Stimulated activated CD4-positive, alpha-beta T cell treated with anti-CD3 and anti-CD28 coated beads, Interleukin-1b, Interleukin-23, amount 100 ng/mL, for 48 hours (primary cell): ENCODE measurements at places on chromosomes 12 and 14.
A peak's percentile ranks its signal among the peaks of the same experiment; 100 is the strongest.

DNA sequence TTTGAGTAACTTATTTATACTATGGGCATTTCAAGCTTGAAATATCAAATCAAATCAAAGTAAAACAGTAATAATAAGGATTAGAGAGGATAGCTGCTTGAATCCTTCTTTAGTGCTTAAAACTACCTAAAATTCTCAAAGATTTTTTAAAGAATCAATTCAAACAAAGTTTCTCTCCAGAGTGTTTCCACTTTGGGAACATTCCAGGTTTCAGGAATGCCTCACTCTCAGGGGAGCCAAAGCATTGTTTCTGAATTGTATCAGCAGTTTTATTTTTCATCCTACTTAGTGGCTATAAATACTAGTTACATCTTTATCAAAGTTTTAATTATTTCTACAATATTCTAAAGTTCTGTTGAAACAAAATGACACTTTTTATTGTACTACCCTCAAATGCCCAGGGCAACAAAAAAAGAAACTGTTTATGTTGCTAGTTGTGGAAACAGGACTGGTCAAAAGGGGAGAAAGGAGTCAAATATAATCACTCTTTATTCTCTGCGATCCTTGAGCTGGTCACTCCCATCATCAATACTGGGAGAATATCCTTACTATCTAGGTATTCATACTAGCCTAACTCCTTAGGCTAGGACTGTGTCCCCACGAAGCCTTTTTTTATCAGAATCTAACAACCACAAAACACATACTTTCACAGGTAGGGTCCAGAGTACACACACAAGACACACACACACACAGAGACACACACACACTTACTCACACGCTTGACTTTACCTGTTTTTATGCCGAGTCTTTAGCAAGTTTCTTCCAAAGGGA is 598 bp downstream of the RASSF9 start:
- DNase-seq, result no peak

GRCh38 chr12:2391740-2392331 is 339.0 kb downstream of the CACNA1C start:
- no peak for DNase-seq

GRCh38 chr12:129201029-129201428 is 347.8 kb downstream of the GLT1D1 start:
- no peak for DNase-seq

DNA sequence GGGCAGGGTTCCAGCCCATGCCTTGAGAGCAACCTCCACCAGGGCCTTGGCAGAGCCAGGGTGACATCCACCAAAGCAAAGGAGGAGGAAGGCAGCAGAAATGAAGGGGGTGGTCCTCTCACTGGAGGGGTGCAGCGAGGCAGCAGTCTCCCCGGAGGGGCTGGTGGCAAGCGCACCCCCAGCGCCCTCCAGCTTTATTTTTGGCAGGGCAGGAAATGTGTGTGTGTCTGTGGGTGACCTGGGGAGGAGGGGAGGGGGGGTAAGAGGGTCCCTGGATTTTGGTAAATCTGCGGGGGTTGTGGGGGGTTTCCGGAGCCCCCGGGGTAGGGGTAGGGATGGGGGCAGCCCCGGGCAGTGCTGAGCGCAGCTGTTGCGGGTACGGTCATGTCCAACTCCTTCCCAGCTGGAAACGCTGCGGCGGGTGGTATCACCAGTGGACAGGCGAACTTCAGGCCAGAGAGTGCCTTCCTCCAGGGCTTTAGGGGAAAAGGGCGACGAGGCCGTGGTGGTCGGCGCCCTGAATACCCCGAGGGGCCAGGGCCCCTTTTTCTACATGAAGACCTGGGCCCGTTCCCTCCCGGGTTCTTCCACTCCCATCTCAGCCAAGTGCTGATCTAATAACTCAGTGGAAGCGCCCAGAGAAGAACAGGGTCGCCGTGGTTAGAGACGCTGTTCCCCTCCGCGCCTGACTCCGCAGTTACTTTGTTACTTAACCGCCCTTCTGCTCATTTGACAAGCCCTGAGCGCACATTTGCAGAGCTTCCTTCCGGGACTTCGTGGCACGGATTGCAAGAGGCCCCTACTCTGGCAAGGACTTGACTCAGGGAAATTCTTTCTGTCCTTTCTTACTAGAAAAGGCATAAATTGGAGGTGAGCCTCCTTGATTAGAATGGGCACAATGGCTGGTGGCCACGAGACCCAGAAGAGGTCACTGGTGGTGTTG is 55.2 kb downstream of the FOS start:
- DNase-seq, result peak; percentile 44

DNA sequence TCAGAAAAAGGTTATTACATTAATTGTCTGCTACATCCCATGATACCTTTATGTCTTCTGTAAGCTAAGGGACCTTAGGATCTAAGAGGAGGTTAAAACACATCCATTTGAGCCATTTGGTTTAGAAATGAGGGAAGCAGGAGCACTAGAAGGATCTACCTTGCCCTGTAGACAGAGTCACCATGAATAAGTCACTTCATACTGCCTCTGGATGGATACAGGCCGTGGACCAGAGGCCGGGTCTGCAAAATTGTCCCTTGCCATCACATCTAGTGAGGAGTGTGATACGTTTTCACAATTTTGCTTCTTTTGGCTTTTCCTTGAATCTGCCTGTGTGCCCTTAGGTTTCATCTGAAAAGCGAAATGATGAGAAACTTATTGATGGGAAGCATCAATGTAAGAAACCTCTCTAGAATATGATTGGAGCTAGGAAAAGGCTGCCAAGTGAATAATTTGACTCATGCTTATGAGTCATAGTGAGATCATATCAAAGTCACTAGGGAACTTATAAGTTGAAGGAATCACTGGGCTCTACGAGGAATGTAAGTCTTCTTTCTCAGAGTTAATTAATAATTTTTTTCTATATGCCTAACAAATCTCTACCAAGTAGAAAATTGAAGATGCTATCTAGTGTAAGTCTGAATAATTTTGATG is 10.8 kb downstream of the GLRX5 start:
- DNase-seq, result no peak

DNA sequence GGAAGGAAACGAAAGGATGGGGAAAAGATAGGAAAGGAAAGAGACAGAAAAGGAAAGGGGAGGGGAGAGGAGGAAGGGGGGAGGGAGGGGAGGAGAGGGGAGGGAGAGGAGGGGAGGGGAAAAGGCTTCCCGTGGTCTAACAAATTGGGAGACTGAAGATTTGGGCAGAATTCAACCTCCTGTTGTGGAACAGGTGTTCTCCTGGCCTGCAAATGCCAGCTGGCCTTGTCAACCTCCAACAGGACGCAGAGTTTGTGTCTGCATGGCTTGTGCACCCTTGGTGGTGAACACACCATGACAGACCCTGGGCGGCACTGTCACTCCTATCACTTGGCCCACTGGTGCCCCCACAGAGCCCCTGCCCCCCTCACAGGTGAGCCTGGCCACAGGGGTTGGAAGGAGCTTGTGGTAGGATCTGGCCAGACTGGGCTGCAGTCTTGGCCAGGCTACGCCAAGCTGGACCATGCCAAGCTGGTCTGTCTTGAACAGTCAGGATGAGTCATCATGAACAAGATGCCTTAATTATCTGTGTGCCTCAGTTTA is 321.6 kb downstream of the BCL11B start:
- no peak for DNase-seq

DNA sequence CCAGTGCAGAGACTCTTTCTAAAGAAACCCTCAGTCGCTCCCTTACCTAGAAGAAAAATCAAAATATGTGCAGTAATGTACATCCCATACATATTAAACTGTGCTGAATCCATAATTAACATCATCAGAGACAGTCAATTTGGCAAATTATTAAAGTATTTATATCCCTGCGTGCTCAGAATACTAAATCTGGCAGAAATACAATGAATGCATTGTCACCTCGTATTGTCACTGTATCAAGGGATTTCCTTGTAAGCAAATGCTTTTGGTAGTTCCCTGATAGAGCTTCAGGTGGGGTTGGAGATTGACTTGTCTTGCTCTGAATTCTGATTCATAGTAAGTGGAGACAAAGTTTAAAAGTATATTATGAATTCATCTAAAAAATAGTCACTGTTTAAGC is 319.1 kb downstream of the PPFIA2 start:
- DNase-seq, result no peak

DNA sequence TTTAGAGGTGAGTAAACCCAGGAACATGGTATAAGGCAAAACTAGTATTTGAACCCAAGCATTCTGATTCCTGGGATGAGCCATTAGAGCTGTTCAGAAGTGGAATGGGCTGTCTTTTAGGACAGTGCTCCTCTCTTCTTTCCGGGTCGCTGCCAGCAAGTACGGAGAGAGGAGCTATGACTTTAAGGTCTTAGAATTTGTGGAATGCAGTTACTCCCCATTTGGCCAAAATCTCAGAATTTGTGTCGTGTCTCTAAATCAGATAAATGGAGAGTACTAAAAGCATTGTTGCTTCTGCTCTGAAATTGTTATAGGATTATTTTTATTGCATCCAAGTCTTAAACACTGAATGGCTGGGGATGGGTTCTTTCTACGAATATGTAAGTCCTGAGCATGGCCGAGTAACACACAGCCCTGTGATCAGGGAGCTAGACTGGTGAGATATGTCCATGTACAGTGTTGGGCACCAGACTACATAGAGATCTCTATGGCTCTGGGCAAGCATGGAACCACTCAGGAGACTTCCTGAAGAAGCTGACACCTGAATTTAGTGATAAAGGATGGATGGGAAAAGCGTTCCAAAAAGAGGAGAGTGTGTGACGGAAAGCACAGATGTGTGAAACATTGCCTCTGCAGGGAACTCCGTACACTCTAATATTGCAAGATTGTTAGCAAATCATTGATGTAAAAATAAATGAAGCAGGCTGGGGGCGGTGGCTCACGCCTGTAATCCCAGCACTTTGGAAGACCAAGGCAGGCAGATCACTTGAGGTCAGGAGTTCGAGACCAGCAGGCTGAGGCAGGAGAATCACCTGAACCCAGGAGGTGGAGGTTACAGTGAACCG is 184.7 kb downstream of the SRGAP1 start:
- no peak for DNase-seq

DNA sequence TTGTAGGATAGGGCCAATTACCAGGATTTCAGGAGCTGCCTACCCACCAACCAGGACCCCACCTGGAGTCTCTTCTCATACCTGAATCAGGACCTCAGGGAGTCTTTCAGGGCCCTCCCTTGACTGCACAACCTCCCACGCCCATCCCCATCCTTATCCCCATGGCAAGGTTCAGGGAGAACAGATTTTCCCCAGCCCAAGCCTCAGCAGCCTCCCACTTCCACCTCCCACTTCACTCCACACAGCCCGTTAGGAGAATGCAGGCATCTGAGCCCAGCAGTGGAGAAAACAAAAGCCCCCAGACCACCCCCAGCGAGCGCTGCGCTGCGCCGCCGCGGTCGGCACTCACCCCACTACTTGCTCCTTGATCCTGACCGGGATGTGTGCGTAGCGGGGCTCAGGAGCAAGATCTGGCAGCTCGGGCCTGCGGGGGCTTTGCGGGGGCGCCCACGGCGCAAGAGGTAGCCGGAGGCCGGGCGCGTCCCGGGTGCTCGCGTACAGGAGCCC is 1.4 kb downstream of the B4GALNT1 start:
- DNase-seq, result no peak

GRCh38 chr12:103401421-103401820 is 94.3 kb downstream of the C12orf42 start:
- DNase-seq, result no peak

DNA sequence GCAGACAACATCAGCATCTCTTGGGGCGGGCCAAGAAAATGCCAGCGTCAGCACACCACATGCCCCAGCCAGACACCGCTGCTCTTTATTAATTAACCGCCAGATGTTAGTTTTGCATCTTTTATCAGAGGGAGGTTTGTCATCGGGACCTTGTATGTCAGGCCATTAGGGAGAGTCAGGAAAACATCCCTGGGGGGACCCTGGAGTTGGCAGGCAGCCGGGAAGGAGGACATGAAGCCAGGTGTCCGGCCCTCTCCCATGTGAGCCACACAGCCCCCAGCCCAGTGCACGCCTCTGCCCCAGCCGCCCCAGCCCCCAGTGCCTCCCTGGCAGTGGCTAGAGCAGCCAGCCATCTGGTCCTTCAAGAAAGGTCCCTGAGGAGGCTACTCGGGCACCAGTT is 56.9 kb upstream of the FAM222A start:
- DNase-seq, result no peak

DNA sequence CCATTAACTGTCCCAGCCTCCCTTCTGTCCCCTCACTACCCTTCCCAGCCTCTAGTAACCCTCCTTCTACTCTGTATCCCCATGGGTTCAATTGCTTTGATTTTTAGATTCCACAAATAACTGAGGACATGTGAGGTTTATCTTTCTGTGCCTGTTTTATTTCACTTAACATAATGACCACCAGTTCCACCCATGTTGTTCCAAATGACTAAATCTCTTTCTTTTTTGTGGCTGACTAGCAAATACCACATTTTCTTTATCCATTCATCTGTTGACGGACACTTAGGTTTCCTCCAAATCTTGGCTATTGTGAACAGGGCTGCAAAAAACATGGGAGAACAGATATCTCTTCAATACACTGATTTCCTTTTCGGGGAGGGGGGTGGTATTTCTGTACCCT is 65.7 kb downstream of the PRKD1 start:
- no peak for DNase-seq

- DNase-seq, result peak; percentile 58
These were observed 51.3 kb downstream of the IFNG-AS1 start for GRCh38 chr12:68040450-68041075.

- DNase-seq, result no peak
These were observed 177.8 kb downstream of the KIF26A start for GRCh38 chr14:104316121-104316722.

- DNase-seq, result peak; percentile 10
These were observed at the start of gene SIX4 for GRCh38 chr14:60723907-60724618. SIX4 (minus strand) TSS chr14:60724351; CDS start chr14:60724074, 277 bp downstream.

GRCh38 chr14:94769391-94770250 is at the start of gene GSC:
GSC (minus strand) TSS chr14:94770113; CDS start chr14:94770015, 98 bp downstream.
- DNase-seq, result peak; percentile 14

GRCh38 chr14:101349108-101349507 is 212.2 kb upstream of the DIO3 start:
- DNase-seq, result no peak

GRCh38 chr12:94811611-94812010 is 161.3 kb upstream of the TMCC3 start:
- no peak for DNase-seq

GRCh38 chr14:100067971-100068959 is 3.0 kb downstream of the EVL start:
- DNase-seq, result peak; percentile 93

GRCh38 chr12:53174881-53175491 is 5.5 kb upstream of the ZNF740 start:
- DNase-seq, result no peak

- DNase-seq, result no peak
These were observed 174.1 kb upstream of the RTL1 start for GRCh38 chr14:101077481-101078074.

GRCh38 chr14:94312481-94313246 is 10.5 kb downstream of the SERPINA6 start:
- no peak for DNase-seq
